A375 (cell line): ENCODE measurements at places on chromosomes 1 and 21. TPM values are rescaled to one million over a fixed set of nuclear protein-coding genes. Genes with fewer than 3 reads are reported as not detected.

Gene ADGRL2
- total RNA-seq, result 23.9 and 24.8 TPM in 2 replicates

Gene RPE65
- not detected in 2 replicates for total RNA-seq

Gene RAB7B
- total RNA-seq, result 4.6 and 4.7 TPM in 2 replicates

Gene S100A12
- total RNA-seq, result not detected in 2 replicates

Gene SELP
- not detected in 2 replicates for total RNA-seq

Gene TMPRSS2
- 0.13 and 0.19 TPM in 2 replicates for total RNA-seq

Gene TAL1
- 0.04 and 0.05 TPM in 2 replicates for total RNA-seq

Gene GNG12
- total RNA-seq, result 80.8 and 97.5 TPM in 2 replicates

Gene PLA2G4A
- total RNA-seq, result 0.98 and 1.0 TPM in 2 replicates

Gene NTNG1
- total RNA-seq, result 4.6 and 4.9 TPM in 2 replicates

Gene GJA4
- not detected in 2 replicates for total RNA-seq

Gene UBL4B
- total RNA-seq, result 0.61 TPM in 1 of 2 replicates, not detected in the other

Gene B3GALT2
- total RNA-seq, result 2.1 and 3.3 TPM in 2 replicates

Gene CFAP107
- not detected in 2 replicates for total RNA-seq

Gene AMIGO1
- 3.0 and 3.7 TPM in 2 replicates for total RNA-seq

Gene ANGPTL7
- total RNA-seq, result 0.08 TPM in 1 of 2 replicates, not detected in the other

Gene ETV3L
- not detected in 2 replicates for total RNA-seq

Gene FCER1A
- total RNA-seq, result not detected in 2 replicates

Gene TENT5C
- total RNA-seq, result under 0.01 and 0.11 TPM in 2 replicates

Gene SNIP1
- total RNA-seq, result 24.8 and 28.9 TPM in 2 replicates

Gene AKR7A2
- 79.0 and 98.2 TPM in 2 replicates for total RNA-seq

Gene COX20
- 50.2 and 82.4 TPM in 2 replicates for total RNA-seq

Gene ATP1A2
- not detected in 2 replicates for total RNA-seq

Gene B3GALT5
- total RNA-seq, result 0.79 and 0.90 TPM in 2 replicates

Gene CD5L
- total RNA-seq, result not detected in 2 replicates

Gene FMO4
- total RNA-seq, result 0.72 and 1.5 TPM in 2 replicates
